ENCODE measurements at places on chromosomes 1 and 21. TPM values are rescaled to one million over a fixed set of nuclear protein-coding genes. Genes with fewer than 3 reads are reported as not detected.

DNA sequence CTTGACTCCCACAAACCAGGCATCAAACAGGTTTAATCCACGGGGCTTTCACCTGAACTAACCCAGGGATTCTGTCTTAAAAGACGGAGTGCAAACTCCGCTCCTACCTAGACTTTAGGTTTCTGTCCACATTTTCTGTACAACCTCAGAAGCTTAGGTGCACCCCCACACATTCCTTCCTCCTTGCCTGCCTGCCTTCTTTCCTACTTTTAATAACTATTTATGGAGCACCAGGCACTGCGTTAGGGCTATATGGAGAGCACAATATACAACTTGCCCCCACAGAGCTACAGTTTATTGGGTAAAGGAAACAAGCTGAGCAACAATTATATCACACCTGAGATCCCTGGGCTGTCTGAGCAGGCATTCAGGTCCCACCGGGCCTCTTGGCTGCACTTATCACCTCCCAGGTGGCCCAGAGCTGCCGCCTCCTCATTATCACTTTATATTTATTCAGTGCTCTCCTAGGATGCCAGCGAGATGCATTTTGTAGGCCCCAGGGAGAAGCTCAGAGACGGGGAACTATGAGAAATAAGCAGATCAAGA, 64.1 kb downstream of the DNTTIP2 start:
- H3K27me3 ChIP-seq, result no peaks in the 10 kb centered on the region
- H3K4me3 ChIP-seq, result no peak overlapping the region
- H3K4me1 ChIP-seq, result peaks cover 29% of the 10 kb centered on the region
- no peak overlapping the region for H3K27ac ChIP-seq
- no peaks in the 10 kb centered on the region for H3K36me3 ChIP-seq

PTPRF gene
- total RNA-seq, result 9.3 TPM

PHF13 gene
- total RNA-seq, result 11.6 TPM

FLG2 gene
- not detected for total RNA-seq

CYP4Z1 gene
- 0.18 TPM for total RNA-seq

ASPM gene
- total RNA-seq, result 14.2 TPM

DNA sequence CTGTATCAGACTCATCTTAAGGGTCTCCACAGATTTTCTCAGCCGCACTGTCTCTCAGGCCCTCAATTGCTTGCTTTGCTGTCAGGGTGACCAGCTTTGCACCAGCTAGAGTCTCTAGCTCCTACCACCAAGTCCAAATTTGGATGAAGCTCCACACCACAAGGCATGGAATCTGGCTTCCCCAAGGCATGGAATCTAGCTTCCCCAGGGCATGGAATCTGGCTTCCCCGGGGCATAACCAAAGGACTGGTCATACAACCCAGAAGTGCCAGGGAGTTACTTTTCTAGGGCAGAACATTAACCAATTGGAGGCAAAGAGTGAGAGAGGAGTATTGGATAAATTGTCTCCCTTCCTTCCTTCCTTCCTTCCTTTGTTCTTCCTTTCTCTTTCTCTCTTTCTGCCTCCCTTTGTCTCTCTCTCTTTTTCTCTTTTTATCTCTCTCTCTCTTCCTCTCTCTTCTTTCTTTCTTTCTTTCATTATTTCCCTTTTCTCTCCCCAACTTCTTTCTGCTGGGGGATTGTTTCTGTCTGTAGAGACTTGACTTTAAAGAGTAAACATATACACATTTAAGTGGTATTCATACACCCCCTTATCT, 76.9 kb upstream of the HAO2 start:
- no peak overlapping the region for H3K4me3 ChIP-seq
- no peak overlapping the region for H3K27ac ChIP-seq
- no peaks in the 10 kb centered on the region for H3K36me3 ChIP-seq
- no peak for DNase-seq
- no peaks in the 10 kb centered on the region for H3K27me3 ChIP-seq
- no peaks in the 10 kb centered on the region for H3K4me1 ChIP-seq

LCE2C gene
- not detected for total RNA-seq

GRCh38 chr1:205972491-205973168, 29.4 kb upstream of the SLC26A9 start:
- H3K27ac ChIP-seq, result no peak overlapping the region
- no peaks in the 10 kb centered on the region for H3K27me3 ChIP-seq
- H3K4me1 ChIP-seq, result peaks cover 14% of the 10 kb centered on the region
- no peak overlapping the region for H3K4me3 ChIP-seq
- H3K36me3 ChIP-seq, result peaks cover 2% of the 10 kb centered on the region
- DNase-seq, result no peak

TFF1 gene
- not detected for total RNA-seq
